ENCODE measurements at places on chromosomes 12 and 14. TPM values are rescaled to one million over a fixed set of nuclear protein-coding genes. Genes with fewer than 3 reads are reported as not detected.

- H3K4me3 ChIP-seq = no peak overlapping the region
- H3K27me3 ChIP-seq = no peaks in the 10 kb centered on the region
- no peak for DNase-seq
These were observed 85.0 kb downstream of the MNAT1 start for GRCh38 chr14:60819575-60819974.

Gene CLEC4A
- 0.28 TPM for total RNA-seq

DNA sequence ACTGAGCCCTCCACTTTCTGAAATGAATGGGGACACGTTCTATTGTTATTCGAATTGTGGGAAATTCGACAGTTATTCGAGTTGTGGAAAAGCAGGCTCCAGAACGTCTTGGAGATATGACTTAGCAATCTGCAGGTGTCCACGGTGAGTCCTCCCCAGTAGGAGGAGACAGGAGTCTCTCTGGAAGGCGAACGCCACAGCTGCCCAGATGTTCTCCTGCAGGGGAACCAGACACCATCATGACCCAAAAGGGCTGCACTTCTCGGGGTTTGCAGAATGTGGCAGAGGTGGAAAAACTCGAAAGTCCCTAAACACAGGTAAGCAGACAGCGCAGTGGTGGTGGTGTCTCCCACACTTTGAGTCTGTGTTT lies 363.6 kb upstream of the SFSWAP start:
- no peak for DNase-seq
- no peak overlapping the region for H3K27ac ChIP-seq
- no peaks in the 10 kb centered on the region for H3K36me3 ChIP-seq
- H3K4me3 ChIP-seq = no peak overlapping the region

GRCh38 chr14:58572863-58573262 lies 64.9 kb upstream of the DACT1 start:
- peak overlapping the region; percentile 30 for H3K27ac ChIP-seq
- no peaks in the 10 kb centered on the region for H3K27me3 ChIP-seq
- H3K4me3 ChIP-seq = no peak overlapping the region
- H3K36me3 ChIP-seq = no peaks in the 10 kb centered on the region
- peaks cover 32% of the 10 kb centered on the region for H3K4me1 ChIP-seq

DNA sequence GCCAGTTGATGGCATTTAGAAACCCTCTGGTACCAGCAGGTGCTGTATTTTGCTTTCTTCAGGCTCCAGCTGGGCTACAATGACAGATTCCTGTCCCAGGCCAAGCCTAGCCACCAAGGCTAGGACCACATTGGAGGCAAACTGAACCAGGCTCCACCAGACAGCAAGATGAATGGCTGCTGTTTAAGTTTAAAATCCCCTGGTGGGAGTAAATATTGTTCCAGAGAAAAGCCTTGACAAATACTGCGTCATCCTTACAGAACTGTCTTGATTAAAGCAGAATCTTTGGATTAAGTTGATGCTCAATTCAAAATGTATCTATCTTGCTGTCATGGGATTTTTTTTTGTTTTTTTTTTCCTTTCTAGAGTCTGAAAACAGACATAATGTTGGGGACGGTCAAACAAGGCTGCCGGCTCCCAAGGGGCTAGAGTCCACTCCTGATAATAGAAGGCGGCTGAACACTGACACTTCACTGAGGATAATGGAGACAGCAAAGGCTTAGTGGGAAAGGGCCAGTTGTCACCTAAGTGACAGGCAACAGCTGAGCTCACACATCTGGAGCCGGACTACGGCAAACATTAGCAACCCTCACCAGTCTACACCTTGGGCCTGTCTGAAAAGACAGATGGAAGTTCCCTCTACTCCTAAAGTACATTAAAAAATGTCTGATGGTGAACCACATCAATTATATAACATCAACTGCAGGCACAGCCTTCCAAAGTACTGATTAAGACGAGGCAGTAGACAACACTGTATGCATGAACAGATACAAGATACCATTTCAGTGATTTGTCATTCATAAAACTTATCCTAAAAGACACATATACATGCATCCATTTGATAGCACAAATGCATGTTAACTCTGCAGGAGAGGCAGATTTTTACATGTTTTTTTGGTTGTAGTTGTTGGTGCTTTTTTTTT lies 1.7 kb downstream of the PRICKLE1 start:
- H3K27ac ChIP-seq = no peak overlapping the region
- peaks cover 60% of the 10 kb centered on the region for H3K27me3 ChIP-seq
- H3K4me3 ChIP-seq = no peak overlapping the region

Gene SLCO1C1
- total RNA-seq = not detected

Measured in activated naive CD8-positive, alpha-beta T cell treated with anti-CD3 and anti-CD28 coated beads for 36 hours (primary cell).